Posterior vena cava (tissue), 2 donors: ENCODE measurements at places on chromosomes 7 and 10. TPM values are rescaled to one million over a fixed set of nuclear protein-coding genes. Genes with fewer than 3 reads are reported as not detected.

ZNF804B gene
- total RNA-seq = not detected

RADIL gene
- 4.3 TPM for total RNA-seq

SGMS1 gene
- total RNA-seq = 33.7 TPM

MKI67 gene
- 2.0 TPM for total RNA-seq

TRIM50 gene
- 0.32 TPM for total RNA-seq

AKR1C4 gene
- total RNA-seq = not detected

PLEKHS1 gene
- total RNA-seq = not detected

OR2A5 gene
- not detected for total RNA-seq

PTF1A gene
- total RNA-seq = not detected

CNPY1 gene
- total RNA-seq = not detected

SFMBT2 gene
- total RNA-seq = 12.4 TPM

ARPC1A gene
- total RNA-seq = 74.4 TPM

PNLIP gene
- total RNA-seq = not detected

MSMB gene
- not detected for total RNA-seq

ACBD7 gene
- total RNA-seq = not detected

ZNF727 gene
- 6.4 TPM for total RNA-seq

SCIN gene
- 0.79 TPM for total RNA-seq

SPDYE2 gene
- total RNA-seq = not detected

PRSS2 gene
- 9.0 TPM for total RNA-seq

AGMO gene
- 1.9 TPM for total RNA-seq

RET gene
- 1.0 TPM for total RNA-seq

AQP1 gene
- total RNA-seq = 388 TPM

ADRB1 gene
- total RNA-seq = 0.14 TPM

CAMK2B gene
- 3.5 TPM for total RNA-seq

GNAT3 gene
- total RNA-seq = not detected

LRIT1 gene
- total RNA-seq = not detected

SMO gene
- 7.4 TPM for total RNA-seq

NUPR2 gene
- not detected for total RNA-seq

AKR1E2 gene
- total RNA-seq = 12.0 TPM

GNG11 gene
- total RNA-seq = 22.7 TPM

TAC1 gene
- not detected for total RNA-seq

STX1A gene
- 4.0 TPM for total RNA-seq

IL15RA gene
- total RNA-seq = 16.9 TPM

NUTM2A gene
- total RNA-seq = 0.86 TPM

PIK3CG gene
- total RNA-seq = 4.7 TPM

CD36 gene
- 120 TPM for total RNA-seq

CDK14 gene
- total RNA-seq = 53.8 TPM

GDF10 gene
- total RNA-seq = 18.6 TPM

LIPJ gene
- 0.14 TPM for total RNA-seq

DYDC2 gene
- total RNA-seq = not detected
